HEK293T (cell line): ENCODE measurements at places on chromosomes 7 and 10.

DNA sequence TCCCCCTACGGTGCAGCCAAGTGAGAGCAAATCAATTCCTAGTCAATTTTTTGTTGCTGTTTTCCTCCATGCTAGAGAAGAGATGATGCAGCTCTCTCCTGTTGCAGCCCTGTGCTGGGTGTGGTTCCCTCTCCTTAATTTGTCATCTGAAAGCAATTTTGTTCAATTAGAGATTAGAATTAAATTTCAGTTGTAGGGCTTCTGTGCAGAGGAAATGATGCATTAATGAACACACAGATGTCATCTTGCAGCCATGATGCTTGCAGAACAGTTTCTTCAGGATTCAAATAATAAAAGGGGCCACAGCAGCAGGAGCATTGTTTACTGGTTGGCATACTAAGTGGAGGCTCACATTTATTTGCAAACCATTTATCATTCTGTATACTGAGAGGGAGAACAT is 266.0 kb downstream of the AUTS2 start:
- DNase-seq = no peak

DNA sequence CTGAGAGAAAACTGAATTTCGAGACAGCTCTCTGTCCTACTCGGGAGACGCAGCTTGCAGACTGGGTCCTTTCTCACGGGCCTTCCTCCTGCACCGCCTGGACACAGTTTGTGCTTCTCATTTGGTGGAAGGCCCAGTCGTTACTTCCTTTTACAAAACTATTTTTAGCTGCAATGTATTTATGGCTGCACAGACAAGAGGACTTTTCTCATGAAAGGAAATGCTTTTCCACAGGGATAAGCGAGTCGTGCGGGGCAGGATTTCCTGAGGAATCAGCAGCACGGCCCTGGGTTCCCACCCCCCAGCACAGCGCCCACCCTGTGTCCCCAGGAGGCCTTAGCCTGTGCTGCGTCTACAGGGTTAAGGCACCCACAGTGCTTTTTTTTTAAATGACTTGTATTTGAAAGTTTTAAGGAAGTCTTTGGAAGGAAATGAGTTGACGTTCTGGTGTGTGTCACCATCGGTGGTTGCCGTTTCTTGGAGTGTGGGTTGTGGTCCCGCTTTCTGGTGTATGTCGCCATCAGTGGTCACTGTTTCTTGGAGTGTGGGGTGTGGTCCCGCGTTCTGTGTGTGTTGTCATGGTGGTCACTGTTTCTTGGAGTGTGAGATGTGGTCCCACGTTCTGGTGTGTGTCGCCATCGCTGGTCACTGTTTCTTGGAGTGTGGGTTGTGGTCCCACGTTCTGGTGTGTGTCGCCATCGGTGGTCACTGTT is 50.9 kb downstream of the INPP5A start:
- DNase-seq = no peak

GRCh38 chr7:158411232-158411950 is 176.2 kb downstream of the PTPRN2 start:
- no peak for DNase-seq

DNA sequence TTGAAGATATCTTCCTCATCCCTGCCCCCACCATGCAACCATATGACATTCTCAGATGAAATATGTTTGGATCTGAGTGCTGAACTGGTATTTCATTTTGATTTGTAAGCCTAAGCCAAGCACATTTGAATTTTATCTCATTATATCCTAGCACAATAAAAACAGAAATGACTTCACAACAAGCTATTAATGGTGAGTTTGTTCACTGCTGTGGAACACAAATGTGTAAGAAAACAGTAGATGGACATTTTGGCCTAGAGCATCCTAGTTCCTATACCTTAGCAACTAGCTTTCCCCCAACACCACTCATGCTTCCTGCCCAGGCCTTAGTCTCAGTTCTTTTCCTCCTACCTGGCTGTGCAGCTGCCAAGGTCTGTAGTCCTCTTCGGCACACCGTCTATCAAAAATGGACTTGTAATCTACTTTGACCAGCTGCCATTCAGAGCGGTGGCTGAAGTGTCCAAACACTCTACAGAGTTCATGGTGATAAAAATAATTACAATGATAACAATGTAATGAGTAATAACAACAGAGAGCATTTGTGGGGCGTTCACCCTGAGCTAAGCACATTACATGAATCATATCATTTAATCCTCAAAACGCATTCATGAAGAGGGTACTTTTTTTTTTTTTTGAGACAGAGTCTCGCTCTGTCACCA is 491.9 kb downstream of the SORCS1 start:
- DNase-seq = no peak

GRCh38 chr7:142984297-142984696 is 22.1 kb upstream of the KEL start:
- no peak for DNase-seq

- peak; percentile 22 for DNase-seq
Measured at GRCh38 chr7:137343281-137343841, at the start of gene PTN. Gene PTN, minus strand, starts transcription at chr7:137343733. Its CDS starts 88,760 bp downstream, at chr7:137254973.

GRCh38 chr7:35727571-35727970 is 32.6 kb upstream of the HERPUD2 start:
- DNase-seq = no peak

DNA sequence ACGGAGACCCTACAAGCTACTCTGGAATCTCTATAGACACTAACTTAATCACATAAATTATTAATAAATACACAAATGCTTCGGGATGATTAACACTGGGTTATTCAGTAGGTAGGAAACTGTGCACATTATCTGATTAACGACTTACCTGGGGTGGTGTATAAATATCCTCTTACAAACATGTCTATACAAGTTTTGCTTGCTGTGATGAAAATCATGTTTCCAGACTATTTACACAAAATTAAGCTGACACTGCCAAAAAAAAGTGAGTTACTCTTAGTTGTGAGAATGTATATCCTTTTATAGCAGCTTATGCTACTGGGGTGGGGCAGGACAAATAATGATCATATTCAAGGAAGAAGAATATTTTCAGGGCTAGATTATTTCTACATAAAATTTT is 314.6 kb downstream of the C7orf25 start:
- no peak for DNase-seq

GRCh38 chr7:29606287-29606721 is 42.7 kb downstream of the PRR15 start:
- DNase-seq = no peak

- no peak for DNase-seq
Measured at GRCh38 chr7:31036924-31037323, 15.2 kb upstream of the ADCYAP1R1 start.

DNA sequence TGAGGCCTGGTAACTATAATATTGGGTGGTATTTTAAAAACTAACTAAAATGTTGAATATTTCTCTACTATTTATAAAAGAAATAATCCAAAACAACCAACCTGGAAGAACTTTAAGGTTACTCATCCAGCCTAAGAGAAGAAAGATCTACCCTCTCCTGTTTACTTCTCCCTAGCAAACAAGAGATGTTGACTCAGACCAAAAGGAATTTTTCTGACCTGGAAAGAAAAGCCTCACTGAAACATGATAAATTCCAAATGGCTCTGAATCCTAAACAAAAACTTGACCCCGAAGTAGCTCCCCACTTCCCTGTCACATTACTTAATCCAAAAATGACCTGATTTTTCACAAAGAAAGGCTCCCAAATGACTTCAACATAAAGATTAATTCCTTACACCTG is 101.2 kb downstream of the PARD3 start:
- DNase-seq = no peak

DNA sequence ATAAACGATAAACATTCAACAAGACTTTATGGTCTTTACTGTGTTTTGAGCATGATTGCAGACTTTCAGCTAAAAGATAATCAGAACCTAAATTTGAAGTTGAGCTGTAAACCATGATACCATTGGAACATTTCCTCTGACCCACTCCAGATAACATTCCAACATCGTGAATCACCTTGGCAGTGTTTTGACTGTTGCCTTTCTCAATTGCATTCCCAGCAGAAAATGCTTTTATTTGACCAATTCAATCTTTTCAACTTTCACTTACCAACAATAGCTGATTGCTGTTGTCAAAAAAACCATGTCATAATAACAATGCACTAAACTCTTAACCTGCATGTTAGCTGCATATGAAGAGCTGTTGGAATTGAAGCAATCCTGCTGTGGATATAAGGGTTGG is 165.5 kb downstream of the MDFIC start:
- no peak for DNase-seq

- no peak for DNase-seq
Measured at GRCh38 chr10:506451-507354, 182.8 kb downstream of the DIP2C start.

GRCh38 chr7:137331378-137331777 is 12.2 kb downstream of the PTN start:
- no peak for DNase-seq

GRCh38 chr7:17774248-17774647 is 166.0 kb downstream of the SNX13 start:
- no peak for DNase-seq

DNA sequence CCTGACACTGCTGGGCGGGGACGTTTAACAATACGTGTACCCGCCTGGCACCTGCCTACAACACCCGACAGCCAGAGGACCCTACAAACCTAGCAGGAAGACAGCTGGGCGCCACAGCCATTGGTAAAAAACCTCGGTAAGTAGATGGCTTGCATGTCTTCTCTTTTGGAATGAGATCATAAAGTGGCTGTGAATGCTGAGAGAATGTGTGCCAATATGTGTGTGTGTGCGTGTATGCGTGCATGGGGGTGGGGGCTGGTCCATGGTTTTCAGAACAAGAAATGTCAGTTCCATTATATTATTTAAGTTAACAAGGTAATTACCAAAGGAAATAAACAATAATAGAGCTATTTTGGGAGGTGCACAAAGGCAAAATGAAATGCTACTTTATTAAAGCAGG is 39.2 kb downstream of the PAPOLB start:
- DNase-seq = no peak

- no peak for DNase-seq
Measured at GRCh38 chr10:125129076-125129458, 31.3 kb downstream of the CTBP2 start.

GRCh38 chr7:82443547-82444219 is at the start of gene CACNA2D1:
Gene CACNA2D1, minus strand, starts transcription at chr7:82443777.
- peak; percentile 76 for DNase-seq

- no peak for DNase-seq
Measured at GRCh38 chr10:124592736-124593430, 131.3 kb downstream of the LHPP start.

DNA sequence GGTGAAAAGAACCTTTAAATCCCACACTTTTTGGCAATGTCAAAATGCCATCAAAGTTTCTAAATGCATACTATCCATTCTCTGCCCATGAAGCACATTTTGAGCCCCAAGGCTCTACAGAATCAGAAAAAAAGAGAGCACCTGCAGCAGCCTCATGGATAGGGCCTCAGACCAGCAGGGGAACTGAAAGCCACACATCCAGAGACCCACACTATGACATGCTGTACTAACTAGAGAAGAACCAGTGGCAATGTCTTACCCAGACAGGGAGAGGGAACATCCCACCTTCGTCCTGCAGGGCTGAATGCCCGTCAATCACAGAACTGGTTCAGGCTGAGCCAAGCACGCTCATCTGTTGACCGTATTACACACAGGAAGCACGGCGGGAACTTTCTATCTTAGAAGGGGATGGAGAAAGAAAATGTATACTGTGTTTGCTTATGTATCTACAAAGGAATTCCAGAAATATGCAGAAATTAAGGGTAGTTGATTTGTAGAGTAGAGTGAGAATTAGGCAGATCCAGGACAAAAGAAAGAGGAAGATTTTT is 237.2 kb downstream of the GLI3 start:
- DNase-seq = no peak

- no peak for DNase-seq
Measured at GRCh38 chr10:30502266-30503060, 68.5 kb downstream of the MAP3K8 start.

- DNase-seq = no peak
Measured at GRCh38 chr10:117569610-117570390, 27.3 kb downstream of the EMX2 start.

DNA sequence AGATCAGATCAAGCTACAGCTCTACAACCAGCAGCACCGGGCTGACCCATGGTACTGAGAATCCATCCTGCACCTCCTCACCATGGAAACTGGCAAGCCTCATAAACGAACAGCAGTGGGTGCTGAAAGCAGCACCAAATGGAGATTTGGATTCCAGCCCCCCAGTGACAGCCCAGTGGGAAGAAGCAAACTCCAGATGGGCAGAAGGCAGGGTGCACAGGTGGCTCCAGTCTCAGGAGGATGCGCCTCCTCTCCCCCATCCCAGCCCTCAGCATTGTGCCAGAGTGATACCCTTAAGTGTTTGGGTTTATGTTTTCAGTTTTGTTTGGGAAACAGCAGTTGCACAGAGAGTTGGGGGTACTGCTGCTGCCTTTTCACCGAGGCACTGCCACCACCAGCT is 20.6 kb upstream of the SMO start:
- no peak for DNase-seq

- no peak for DNase-seq
Measured at GRCh38 chr10:86303626-86304025, 63.0 kb downstream of the GRID1 start.

DNA sequence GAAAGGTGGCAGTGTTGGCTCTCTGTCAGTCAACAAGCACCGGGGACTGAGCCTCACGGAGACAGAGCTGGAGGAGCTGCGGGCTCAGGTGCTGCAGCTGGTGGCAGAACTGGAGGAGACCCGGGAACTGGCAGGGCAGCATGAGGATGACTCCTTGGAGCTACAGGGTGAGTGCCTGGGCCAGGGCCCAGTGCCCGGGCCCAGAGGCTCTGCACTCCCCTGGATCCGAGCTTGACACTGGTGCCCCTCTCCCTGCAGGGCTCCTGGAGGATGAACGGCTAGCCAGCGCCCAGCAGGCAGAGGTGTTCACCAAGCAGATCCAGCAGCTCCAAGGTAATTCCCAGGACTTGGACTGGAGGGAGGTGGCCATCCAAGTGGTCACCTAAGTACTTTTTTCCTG is 2.7 kb downstream of the CCDC136 start:
- no peak for DNase-seq

GRCh38 chr7:115634633-115635032 is 395.9 kb downstream of the TFEC start:
- no peak for DNase-seq

DNA sequence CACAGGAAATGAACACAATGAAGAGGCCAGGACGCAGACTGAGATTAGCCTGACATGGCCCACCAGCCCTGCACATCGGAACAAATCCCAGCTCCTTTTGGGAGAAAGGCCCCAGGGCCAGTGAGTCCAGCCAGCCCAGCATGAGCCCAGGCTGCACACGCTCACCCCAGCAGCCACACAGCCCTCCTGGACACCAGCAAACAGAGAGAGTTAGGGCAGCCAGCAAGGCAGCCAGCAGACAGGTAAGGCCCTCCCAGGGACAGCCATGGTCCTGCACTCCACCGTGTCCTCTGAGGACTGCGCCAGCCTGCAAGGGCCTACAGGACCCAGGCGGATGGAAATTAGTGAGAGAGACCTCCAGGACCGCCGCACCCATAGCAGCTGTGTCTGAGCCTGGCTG is 8.1 kb upstream of the GRID1 start:
- no peak for DNase-seq

DNA sequence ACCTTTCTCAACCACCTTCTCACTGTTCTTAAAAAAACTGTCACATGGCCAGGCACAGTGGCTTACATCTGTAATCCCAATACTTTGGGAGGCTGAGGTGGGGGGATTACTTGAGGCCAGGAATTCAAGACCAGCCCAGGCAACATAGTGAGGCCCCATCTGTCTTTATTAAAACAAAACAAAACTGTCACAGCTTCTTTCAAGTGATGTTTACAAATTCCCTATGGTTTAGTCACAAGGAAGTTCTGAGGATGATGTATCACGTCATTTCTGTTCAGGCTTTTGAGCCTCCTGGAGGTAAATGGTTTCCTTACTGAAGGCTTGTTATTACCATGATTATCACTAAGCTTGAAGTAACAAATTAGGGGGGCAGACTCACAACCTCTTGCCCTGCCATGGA is 186.2 kb downstream of the CFTR start:
- no peak for DNase-seq

GRCh38 chr10:121096617-121097431 is 245.7 kb downstream of the WDR11 start:
- peak; percentile 33 for DNase-seq
